Activated CD4-positive, alpha-beta T cell treated with anti-CD3 and anti-CD28 coated beads, Interleukin-2, amount 50 U/mL, for 16 hours (primary cell): ENCODE measurements at places on chromosomes 6 and 20.

- no peak for DNase-seq
Measured at GRCh38 chr6:54236984-54237383, 71.3 kb upstream of the TINAG start.

- peak; percentile 92 for DNase-seq
Measured at GRCh38 chr6:26322645-26323482, 42.1 kb upstream of the BTN3A2 start.

GRCh38 chr20:638579-638978 lies 14.4 kb downstream of the SRXN1 start:
- no peak for DNase-seq

- DNase-seq: no peak
Measured at GRCh38 chr20:50360218-50360672, 149.9 kb upstream of the PTPN1 start.

- DNase-seq: no peak
Measured at GRCh38 chr6:169738976-169739529, 12.3 kb downstream of the DYNLT2 start.

- DNase-seq: no peak
Measured at GRCh38 chr6:107490566-107491137, 735 bp downstream of the SOBP start.

- DNase-seq: no peak
Measured at GRCh38 chr20:10539818-10540553, 104.9 kb downstream of the SLX4IP start.

- no peak for DNase-seq
Measured at GRCh38 chr20:16001286-16001685, 572.0 kb downstream of the KIF16B start.

GRCh38 chr6:33071569-33071968 lies 1.9 kb downstream of the HLA-DPA1 start:
- no peak for DNase-seq

GRCh38 chr6:26493258-26493657 lies 6.8 kb upstream of the BTN1A1 start:
- DNase-seq: no peak

- no peak for DNase-seq
Measured at GRCh38 chr20:14449323-14449722, 111.9 kb upstream of the FLRT3 start.
